ENCODE measurements at places on chromosomes 3 and 15. TPM values are rescaled to one million over a fixed set of nuclear protein-coding genes. Genes with fewer than 3 reads are reported as not detected.

CCDC191 gene
- total RNA-seq = 4.0 TPM

AMOTL2 gene
- 17.6 TPM for total RNA-seq

THRB gene
- 33.7 TPM for total RNA-seq

PFKFB4 gene
- 6.0 TPM for total RNA-seq

WDR48 gene
- total RNA-seq = 32.9 TPM

SLC28A1 gene
- not detected for total RNA-seq

TUSC2 gene
- 26.7 TPM for total RNA-seq

LSMEM2 gene
- not detected for total RNA-seq

GRCh38 chr3:117355566-117355965 is 646.0 kb downstream of the TUSC7 start:
- no peak for DNase-seq

DNA sequence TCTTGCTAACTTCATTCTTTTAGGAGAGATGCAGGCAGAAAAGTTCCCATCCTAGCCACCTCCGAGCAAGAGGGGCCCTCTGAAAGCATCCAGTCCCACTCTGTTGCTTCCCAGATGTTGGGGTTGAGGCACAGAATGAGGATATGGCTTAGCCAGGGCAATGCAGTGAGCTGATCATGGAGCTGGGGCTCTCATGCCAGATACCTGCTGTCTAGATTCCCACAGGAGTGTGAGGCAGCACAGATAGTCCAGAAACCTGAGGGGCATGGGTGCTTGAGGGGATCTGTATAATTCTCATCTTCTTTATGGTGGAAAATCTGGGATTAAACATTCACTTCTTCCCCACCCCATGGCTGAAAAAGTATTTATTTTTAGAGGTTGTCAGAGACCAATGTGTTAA is 1.2 kb downstream of the SLC22A13 start:
- DNase-seq = no peak

DNA sequence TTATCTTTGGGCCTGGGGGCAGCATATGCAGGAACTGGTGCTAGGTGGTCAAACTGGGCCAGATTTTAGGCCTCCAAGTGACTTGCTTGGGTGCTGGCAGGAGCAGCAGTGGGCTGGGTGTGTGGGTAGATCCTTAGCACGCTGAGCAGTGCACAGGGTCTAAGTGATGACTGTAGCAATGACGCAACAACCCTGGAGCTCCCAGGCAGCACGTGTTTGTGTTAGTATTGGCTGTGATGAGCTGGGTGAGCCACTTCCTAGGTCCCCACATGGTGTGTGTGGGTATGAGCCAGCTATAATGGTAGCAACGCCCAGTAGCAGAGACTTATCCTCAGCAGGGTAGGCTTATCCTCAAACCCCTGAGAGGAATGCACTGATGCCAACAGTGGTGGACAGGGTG is 570.6 kb upstream of the ROBO1 start:
- DNase-seq = no peak

DNA sequence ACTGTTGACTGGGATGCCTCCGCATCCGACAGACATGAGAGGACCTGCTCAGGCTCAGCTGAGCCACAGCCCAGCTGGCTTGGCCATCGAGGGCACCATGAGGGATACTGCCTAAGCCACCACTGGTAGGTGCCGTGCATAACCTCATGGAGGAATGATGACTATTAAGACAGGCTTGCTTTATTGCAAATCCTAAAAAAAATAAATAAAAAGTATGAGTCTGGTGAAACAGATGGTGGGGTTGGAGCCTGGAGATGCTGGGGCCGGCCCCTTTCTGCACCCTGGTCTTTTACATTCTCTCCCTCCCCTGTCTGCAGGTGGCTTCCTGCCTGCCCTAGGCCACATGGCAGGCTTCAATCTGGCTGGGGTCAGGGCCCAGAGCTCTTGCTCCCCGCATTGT is 24.0 kb upstream of the RAD18 start:
- no peak for DNase-seq

DNA sequence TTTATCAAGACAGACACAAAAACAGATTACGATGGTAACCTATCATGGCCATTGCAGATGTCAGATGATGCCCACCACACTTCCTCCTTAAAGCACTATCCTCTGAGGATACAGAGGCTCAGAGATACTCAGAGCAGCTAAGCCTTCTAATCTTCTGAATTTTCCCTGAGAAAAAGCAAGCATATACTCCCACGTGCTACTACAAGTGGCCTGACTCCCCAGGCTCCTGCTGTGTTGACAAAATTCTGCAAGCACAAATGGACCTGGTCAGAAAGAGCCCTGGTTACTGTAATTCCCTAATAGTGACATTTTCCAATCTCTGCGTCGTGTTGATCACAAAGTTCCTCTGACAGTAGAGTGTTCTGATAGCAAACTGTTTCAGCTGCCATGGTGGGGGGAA is 207.1 kb downstream of the KCNMB2 start:
- DNase-seq = no peak

- DNase-seq = no peak
Observed at GRCh38 chr3:103403191-103403590, 968.4 kb downstream of the ZPLD1 start.

GRCh38 chr3:94137377-94137776 is 74.5 kb downstream of the NSUN3 start:
- no peak for DNase-seq

- no peak for DNase-seq
Observed at GRCh38 chr3:188170461-188171459, 16.8 kb downstream of the LPP start.

DNA sequence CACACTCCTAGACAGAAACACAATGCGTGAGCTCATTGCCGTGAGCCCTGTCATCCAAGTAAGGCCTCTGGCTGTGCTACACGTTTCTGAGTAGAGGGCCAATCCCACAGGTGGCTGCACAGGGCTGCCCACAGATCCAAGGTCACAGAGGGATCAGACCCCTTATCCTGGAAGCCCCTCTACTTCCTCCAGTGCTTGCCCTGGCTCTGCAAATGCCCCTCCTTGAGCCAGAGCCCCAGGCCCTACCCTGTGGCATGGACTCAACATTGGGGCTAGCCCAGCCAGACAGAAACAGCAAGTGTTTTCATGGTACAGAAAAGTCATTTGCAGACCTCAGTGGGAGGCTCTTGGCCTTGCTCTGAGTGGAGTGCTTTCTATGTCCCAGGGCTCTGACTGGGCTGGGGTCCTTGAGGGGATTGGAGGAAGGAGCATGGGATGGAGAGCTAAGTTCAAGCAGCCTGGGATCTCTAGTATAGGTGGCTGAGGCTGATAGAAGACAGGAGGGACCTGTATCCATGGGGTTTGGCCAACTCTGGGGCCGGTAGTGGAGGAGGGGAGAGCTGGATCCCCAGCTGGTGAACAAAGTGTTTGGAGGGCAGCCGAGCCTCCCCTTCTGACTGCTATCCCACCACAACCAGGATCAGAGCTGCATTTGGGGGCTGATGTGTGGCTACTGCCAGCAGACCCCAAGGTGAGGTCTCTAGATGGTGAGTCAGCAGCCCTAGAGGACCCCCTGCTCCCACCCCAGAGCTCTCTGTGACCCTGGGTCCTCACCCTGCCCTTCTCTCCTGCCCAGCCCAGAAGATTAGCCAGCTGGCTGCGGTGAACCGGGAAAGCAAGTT is 38.7 kb downstream of the GOLGA6A start:
- DNase-seq = no peak

GRCh38 chr15:80574590-80574989 is 120.5 kb upstream of the ABHD17C start:
- no peak for DNase-seq

DNA sequence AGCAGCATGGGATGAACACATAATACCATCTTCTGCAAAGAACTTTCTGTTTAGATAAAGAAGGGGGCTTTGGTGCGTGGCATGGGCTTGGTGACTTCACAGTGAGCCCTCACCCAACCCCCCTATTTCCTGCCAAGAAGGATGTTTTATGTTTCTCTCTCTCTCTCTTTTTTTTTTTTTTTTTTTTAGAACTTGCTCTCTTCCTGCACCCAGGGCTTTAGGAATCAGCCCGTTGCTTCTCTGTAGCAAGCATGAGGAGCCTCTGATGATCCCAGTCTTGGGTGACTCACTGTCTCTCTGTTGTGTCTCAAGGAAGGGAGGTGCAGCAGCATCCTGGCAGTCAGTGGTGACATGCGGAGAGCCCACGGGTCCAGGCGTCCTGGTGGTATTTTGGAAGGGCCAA is 49.1 kb downstream of the CCK start:
- DNase-seq = no peak

DNA sequence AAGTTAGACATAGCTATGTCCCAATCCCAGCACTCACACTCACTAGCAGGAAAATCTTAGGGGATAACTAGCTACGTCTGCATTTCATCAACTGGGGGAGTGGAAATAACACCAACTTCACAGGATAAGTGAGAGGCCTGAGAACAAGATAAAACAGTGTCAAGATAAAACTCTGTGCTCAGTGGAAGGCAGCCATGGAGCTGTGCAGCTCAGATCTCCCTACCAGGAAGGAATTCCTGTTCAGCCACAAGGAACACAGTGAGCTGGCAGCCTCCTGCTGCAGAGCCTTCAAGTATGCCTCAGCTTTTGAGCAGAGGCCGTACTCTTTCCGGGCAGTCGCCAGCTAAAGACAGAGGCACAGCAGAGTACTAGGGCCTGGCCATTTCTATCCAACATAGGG is 115.8 kb upstream of the TOPAZ1 start:
- DNase-seq = no peak

All from left colon (tissue), 2 donors.